ENCODE measurements at places on chromosomes 5 and 9.
A peak's percentile ranks its signal among the peaks of the same experiment; 100 is the strongest.

- DNase-seq: no peak
Measured at GRCh38 chr5:83246071-83246470, 168.7 kb downstream of the XRCC4 start.

GRCh38 chr5:170603578-170604565 is 100.1 kb downstream of the KCNIP1 start:
- DNase-seq: no peak

DNA sequence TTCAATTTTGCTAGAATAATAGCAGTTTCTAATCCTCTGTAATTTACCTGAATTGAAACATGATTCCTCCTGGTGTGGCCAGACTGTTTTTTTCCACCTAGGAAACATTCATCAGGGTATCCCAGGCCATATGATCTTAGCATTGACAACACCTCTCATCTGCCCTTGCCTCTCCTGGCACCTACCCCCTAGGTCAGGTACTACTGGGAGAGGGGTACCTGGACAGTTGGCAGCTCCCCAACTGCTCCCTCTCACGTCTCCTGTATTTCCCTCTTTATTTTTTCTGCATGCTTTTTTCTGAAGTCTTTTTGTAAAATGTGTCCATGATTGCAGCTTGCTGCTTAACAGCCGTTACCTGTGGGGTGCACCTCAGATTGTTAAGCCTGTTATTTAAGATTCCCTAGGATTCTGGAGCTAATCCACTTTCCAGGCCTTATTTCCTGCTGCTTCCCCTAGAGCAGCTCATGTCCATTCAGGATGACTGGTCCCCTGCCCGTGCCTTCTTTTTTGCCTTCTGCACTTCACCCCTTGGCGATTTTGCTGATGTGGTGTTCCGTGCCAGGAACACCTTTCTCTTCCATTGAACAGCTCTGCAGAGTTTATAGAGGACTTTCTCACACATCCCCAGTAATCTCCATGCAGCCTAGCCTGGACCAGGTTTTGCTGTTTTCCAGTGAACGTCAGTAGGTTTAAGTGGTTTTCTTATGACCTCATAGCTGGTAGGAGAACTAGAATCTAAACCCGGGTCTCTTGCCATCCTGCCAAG is 33.6 kb downstream of the SNX30 start:
- no peak for DNase-seq

- no peak for DNase-seq
Measured at GRCh38 chr5:17732351-17732923, 98.2 kb downstream of the TAF11L14 start.

GRCh38 chr5:81226949-81227348 is 6.2 kb upstream of the CKMT2 start:
- DNase-seq: no peak

DNA sequence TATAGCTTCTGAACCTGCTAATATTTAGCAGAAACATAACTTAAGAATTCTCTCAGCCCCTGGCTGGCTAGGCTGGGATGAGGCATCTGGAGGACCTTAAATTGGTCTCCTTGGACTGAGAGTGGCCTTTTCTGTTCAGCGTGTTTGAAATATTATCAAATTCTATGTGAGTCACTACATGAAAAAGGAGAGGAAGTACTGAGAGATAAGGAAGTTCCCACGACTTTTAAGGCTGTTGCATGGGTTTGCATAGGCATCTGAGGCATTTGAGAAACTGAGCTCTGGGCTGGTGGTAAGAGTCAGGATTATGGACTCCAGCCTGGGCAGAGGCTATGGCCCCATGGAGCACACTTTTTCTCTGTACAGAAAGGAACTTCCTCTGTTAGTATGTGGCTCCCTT is 816.2 kb upstream of the GRAMD2B start:
- no peak for DNase-seq

GRCh38 chr5:173864126-173865050 is 23.8 kb upstream of the CPEB4 start:
- DNase-seq: peak; percentile 56

- DNase-seq: no peak
Measured at GRCh38 chr5:73233461-73234203, 60.6 kb downstream of the TMEM174 start.

DNA sequence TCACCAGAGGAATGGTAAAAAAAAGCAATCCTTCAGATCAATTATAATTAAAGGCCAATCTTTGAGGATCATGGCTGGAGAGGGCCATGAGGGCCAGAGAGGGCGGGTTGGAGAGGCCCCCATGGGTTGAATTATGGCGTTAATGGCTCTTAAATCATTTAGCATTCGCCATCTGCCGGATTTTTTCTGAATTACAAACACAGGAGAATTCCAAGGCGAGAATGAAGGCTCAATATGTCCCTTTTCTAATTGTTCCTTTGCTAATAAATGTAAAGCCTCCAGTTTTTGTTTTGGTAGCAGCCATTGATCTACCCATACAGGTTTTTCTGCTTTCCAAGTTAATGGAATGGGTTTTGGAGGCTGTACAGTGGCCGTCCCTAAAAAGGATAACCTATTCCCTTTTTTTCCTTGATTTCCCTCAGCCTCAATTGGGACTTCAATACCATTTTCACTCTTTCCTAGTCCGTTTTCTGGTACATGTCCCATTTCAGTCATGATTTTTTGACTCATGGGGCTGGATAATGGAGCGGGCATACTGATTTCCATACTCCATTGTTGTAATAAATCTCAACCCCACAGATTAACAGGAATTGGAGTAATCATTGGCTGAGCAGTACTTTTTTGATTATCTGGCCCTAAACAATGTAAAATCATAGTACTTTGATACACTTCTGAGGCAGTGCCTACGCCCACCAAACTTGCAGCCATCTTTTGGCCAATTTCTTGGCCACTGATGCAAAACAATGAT is 6.7 kb upstream of the TMEM141 start:
- no peak for DNase-seq

GRCh38 chr5:126446498-126447224 is 23.5 kb downstream of the GRAMD2B start:
- DNase-seq: no peak

DNA sequence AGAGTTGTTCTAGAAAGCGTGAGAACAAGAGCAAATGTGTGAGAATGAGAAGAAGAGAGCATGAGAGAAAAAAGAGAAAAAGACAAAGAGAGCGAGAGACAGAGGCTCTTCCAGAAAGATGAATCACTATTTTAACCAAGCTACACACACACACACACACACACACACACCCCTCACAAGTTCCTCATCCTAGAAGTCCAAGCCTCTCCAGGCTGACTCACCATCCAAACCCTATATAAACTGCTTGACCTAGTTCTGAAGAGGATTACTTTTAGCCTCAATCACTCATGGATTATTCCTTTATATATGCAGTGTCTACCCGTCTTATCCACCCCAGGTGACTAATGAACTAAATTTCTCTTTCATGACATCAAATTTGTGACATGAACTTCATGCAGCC is 37.6 kb downstream of the C9orf57 start:
- no peak for DNase-seq

- DNase-seq: no peak
Measured at GRCh38 chr9:111102793-111103464, 64.7 kb upstream of the LPAR1 start.

- no peak for DNase-seq
Measured at GRCh38 chr5:134437340-134437846, 25.7 kb upstream of the CDKN2AIPNL start.

DNA sequence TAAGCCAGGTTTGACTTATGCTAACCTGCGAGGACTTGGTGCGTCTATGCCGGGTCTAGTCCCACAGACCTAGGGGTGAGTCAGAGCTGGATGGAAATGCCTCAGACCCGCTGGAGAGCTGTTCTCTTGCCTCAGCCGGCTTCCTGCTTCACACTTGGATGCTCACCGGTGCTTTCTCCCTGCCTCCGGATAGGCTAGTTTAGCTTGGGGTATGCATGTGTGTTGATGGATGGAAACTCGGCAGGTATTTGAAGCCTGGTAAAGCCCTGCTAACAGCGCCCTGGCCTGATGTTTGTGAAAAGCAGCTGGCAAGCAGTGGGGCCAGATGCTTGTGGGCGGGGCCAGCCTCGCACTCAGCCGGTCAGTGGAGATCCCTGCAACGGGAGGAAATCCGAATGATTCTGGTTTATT is 29.3 kb downstream of the PRRC2B start:
- peak; percentile 74 for DNase-seq

GRCh38 chr5:133569347-133569746 is 43.0 kb downstream of the FSTL4 start:
- no peak for DNase-seq

- peak; percentile 91 for DNase-seq
Measured at GRCh38 chr9:127862075-127863011, 7.9 kb upstream of the ENG start.

- no peak for DNase-seq
Measured at GRCh38 chr5:146586752-146587151, 70.8 kb upstream of the GPR151 start.

DNA sequence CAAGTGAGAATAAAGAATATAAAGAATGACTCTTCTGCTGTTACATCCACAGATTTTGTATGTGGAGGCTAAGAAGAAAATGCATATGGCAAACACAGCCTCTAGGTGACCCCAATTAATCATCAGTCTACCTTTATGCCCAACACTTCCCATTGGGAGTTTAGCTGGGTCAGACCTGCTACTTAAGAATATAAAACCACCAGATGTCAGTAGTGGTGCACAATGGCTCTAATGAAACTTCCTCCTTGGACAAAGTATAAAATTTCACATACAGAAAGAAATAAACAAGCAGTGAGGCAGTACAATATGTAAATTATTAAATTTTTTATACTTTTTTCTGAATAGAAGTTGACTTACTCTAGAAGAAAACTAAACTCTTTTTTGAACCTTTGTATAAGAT is 539.9 kb downstream of the BRINP1 start:
- DNase-seq: no peak

GRCh38 chr5:116478491-116478890 is 96.1 kb downstream of the SEMA6A start:
- DNase-seq: no peak

- DNase-seq: no peak
Measured at GRCh38 chr5:67537439-67538148, 341.0 kb upstream of the CD180 start.

GRCh38 chr5:88660947-88661805 is 221.8 kb downstream of the MEF2C start:
- DNase-seq: peak; percentile 63

DNA sequence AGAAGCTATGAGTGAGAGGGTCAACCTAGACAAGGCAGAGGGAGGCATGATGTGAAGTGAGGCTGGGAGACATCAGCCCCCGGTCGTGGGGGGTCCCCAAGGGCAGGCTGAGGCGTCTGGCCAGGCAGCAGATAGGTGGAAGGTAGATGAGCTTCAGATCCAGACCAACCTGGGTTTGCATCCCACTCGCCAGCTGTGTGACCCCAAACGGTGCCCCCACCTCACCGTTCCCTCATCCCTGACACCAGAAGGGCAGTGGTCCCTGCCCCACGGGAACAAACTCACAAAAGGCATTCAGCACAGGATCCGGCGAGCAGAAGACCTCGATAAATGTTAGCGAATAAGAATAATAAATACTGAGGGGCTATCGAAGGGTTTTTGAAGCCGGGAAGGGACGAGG is 27.5 kb upstream of the LMX1B start:
- no peak for DNase-seq

DNA sequence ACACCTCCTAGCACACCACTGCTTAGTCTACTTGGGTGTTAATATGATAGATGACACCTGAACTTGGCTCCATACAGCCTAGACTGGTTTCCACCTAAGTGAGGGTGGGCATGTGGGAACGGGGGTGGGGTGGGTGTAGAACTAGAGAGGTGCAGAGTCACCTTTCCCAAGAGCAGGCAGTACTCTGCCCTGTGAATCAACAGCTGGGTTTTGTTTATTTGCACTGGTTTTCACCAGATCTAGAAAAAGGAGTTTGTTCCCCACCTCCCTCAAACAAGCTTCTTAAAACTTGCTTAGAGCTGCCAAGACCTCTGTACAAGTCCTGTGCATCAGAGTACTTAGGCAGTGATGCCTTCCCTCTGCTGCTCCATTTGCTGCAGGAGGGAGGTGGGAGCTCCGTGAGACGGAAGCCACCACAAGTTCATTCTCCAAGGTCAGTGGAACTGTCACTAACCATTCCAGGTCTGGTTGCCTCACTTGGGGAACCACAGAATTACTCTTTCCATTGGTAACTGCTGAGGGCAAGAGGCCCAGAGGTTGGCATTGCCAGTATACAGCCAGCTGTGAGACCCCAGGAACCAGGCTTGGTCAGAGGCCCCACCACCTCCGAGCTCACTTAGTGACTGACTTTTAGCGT is 163.5 kb downstream of the NR3C1 start:
- no peak for DNase-seq

DNA sequence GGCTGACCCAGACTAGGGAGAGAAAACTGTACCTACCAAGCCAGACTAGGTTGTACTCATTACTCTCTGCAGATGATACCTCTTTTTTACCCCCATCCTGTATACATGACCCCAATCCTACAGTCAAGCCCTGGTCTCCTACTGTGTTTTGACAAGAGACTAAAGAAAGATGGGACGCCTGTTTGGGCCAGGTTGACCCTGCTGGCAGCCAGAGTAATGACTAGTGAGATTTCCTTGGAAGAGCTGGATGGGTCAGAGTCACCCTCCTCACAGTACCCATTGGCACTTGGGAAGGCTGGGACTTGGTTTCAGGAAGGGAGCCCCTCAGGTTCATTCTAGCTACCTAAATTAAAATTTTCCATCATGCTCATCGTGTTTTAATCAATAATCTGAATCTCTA is 89.7 kb upstream of the NR4A3 start:
- no peak for DNase-seq

- DNase-seq: no peak
Measured at GRCh38 chr9:14661421-14662059, 31.7 kb downstream of the ZDHHC21 start.

DNA sequence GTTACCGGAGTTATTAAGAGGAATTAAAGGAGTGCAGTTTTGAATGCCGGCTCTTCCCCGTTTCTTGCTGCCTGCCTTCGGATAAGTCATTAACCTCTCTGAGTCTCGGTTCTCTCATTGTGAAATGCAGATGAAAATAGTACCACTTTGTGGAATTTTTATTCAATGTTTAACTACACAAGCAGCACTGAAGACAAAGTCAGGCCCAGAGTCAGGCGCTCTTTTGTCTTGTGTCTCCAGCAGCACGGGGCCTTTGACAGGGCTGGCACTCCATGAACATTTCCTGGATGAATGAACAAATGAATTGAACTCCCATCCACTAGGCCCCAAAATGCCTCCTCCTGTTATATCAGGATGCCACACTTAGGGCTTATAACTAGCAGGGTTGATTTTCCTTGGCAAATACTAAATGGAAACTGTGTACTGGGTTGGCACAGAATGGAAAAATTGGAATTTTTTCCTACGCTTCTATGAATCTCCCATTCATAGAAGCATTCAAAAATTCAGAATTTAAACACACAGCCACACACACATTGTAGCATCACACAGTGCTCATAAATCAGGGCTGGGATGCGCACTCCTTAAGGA is 332.8 kb downstream of the MLLT3 start:
- no peak for DNase-seq
